Activated naive CD4-positive, alpha-beta T cell treated with anti-CD3 and anti-CD28 coated beads for 36 hours (primary cell): ENCODE measurements at places on chromosomes 7 and 10.

DNA sequence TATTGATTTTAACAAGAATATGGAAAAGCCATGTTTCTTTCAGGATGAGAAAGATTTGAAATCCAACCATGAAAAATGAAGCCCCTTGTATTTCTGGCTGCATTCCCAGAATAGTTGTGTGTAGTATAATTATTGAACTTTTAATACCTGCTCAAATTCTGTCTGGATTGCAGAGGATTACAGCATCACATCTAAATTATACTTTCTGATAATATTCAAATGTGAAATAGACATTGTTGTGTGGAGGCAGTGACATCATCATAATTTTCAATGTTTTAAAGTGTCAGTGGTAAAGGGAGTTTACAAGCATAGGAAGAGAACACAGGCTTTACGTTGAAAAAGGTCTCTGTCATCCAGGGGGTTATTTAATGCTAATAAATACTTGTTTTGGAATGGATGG is 93.4 kb downstream of the POLL start:
- no peak for DNase-seq

DNA sequence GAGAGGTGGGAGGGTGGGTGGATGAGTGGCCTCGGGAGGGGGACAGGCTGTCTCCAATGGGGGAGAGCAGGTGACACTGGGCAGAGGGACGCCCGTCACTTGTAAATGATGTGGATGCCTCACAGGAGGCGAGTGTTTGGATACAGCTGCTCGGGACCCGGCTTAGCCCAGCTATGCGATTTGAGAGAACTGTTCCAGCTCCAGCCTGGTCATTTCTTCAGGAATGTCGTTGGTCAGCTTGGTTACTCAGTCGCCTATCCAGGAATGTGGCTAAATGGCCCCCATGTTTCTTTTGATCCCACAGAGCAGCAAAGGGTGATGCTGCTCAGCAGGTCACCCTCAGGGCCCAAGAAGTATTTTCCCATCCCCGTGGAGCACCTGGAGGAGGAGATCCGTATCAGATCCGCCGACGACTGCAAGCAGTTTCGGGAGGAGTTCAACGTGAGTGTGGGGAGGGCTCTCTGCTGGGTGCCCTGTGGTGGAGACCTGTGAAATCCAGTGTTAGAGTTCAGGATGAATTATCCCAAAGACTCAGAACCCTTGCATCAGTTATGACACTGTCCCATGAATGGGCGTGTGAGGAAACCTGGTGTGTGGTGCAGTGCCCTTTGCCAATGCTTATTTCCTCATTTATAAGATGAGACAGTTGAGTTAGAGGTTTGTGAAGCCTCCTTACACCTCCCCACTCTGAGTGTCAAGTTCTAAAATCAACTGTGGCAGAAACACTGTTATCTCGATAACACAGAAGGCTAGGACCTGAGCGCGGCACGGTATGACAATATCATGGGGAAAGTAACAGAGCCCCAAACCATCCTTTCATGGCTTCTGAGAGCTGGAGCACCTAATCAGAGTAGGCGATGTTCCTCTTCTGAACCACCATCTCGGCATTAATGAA is 76.8 kb downstream of the MKI67 start:
- DNase-seq: peak; percentile 4

DNA sequence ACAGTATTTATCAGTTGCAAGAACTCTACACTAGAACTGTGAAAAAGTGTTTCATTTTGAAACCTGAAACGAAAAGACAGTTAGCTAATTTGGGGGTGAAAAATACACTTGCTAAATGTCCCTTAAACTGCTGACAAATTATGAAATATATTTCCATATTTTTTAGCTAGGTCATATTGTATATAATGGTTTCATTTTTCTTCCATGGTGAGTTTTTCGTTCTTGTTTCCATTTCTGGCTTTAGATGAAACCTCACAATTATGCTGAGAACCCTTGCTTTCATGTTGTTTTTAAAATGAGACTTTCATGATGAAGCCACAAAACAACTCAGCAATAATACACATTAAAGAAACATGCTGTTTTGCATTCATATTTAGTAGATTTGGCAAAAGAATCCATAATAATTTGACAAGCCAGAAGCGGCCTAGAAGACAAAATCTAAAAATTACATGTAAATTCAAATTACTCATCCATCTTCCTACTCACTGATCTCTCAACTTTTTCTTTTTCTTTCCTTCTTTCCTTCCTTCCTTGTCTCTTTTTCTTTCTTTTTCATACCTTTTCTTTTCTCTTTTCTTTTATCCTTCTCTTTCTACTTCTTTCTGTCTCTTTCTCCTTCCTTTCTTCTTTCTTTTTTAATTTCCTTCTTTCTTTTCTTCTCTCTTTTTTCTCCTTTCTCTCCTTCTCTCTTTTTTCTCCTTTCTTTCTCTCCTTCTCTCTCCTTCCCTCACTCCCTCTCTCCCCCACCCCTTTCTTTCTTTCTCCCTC is 46.5 kb upstream of the ITGB8 start:
- DNase-seq: no peak

GRCh38 chr7:101739775-101740398 is 77.5 kb upstream of the CUX1 start:
- DNase-seq: no peak

GRCh38 chr10:70412356-70412755 is 8.4 kb downstream of the EIF4EBP2 start:
- no peak for DNase-seq

- DNase-seq: no peak
Measured at GRCh38 chr7:37056234-37056912, 332.1 kb upstream of the AOAH start.

GRCh38 chr7:92953657-92954056 is 117.3 kb upstream of the CDK6 start:
- no peak for DNase-seq

- DNase-seq: peak; percentile 59
Measured at GRCh38 chr7:127792528-127793342, 140.7 kb downstream of the SND1 start.

DNA sequence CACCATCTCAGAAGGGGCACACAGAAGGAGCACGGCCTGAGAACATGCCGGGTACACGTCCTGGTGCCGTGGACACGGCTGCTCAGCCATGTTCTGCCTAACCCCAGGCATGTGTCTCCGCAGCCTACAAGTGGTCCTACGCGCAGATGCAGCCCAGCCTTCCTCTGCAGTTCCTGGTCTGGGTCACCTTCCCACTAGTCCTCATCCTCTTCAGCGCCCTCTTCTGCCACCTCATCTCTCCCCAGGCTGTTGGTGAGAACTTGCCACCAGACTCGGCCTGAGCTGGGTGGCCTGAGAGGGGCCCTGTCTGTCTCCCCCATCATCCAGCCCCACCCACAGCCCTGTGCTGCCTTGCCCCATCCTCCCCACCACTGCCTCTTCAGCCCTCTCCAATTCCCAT is 5.3 kb downstream of the CLCN1 start:
- no peak for DNase-seq

- no peak for DNase-seq
Measured at GRCh38 chr7:1340461-1341360, 108.0 kb downstream of the UNCX start.

DNA sequence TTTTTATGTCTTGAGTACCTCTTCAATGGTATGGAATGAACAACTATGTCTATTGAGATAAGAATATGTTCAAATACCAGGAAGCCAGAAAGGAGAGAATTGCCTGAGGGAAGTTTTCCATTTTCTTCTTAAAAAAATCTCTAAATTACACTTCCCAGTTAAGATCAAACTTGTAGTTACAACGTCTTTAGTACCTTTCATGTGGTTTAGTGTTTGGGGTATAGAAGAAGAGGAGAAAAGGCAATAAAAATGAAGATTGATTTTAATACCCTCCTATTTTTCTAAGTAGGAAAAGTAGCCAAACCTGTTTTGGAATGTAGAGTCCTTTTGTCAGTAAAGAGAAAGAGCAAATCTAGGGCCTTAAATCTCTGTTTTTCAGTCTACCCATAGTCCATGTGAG is 470.0 kb upstream of the SEMA3A start:
- DNase-seq: no peak

GRCh38 chr7:155483868-155484325 is 26.0 kb downstream of the EN2 start:
- no peak for DNase-seq

GRCh38 chr7:69189406-69189805 is 408.9 kb upstream of the AUTS2 start:
- DNase-seq: no peak

DNA sequence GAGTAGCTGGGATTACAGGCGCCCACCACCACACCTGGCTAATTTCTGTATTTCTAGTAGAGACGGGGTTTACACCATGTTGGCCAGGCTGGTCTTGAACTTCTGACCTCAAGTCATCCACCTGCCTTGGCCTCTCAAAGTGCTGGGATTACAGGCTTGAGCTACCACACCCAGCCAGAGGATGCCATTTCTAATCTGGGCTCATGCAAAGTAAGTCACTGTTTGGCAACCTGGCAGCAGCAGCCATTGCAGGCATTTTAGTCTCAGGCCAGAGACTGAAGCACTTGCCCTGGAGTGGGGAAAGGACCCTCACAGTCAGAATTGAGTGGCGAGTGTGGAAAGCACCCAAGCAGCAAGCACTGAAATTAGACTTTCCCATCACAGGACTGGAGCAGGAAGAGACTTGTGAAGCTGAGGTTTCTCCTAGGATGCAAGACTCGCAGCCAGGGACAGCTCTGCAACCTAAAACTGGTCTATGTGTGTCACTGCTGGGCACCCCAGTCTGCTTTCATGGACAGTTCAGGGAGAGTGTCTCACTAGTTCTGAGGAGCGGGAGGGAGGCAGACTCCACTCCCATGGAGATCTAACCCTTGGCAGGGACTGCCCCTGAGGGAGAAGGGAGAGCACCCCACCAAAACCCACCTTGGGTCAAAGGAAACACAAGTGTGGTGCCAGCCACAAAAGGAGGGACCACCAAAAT is 27.6 kb downstream of the SNX13 start:
- no peak for DNase-seq

GRCh38 chr10:57017356-57018037 is 656.4 kb upstream of the ZWINT start:
- no peak for DNase-seq
